CMK (cell line): ENCODE measurements at places on chromosomes 5 and 9.

GRCh38 chr9:122383992-122384461, 13.2 kb downstream of the PTGS1 start:
- DNase-seq, result no peak

GRCh38 chr5:73215891-73216610, 43.1 kb downstream of the TMEM174 start:
- no peak for DNase-seq

GRCh38 chr5:171528865-171529614, 109.6 kb downstream of the FGF18 start:
- no peak for DNase-seq

DNA sequence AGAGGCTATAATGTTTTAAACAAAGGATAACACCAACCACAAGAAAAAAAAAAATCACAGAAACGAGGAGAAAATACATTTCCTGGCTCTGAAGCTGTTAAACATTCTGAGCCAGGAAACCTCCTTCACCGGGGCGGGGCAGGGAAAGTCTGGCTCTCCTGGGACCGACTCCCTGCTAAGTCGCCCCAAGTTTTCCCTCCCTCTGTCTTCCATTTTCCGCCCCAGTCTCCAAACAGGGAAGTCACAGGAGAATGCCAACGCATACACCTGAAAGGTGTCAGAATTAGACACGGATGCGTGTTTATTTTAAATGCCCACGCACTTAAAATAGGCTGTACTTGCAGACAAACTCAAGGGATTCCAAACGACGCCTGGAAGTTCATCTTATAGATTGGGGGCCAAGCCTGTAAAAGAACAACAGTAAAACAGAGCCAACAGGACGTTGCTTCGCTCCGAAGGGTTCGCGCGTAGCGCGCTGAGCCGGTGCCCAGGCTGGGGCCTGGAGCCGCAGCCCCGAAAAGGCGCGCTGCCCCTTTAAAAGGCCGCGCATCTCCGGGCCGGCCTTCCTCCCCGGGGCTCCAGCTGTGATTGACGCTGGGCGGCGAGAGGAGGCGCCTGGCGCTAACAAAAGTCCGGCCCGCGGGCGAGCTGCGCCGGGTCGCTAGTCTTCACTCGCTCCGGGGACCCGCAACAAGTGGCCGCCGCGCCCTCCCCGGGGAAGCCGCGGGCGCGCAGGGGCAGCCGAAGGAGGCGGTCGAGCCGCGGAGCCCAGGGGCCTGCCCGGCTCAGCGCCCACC, at the start of gene FBXL7:
Gene FBXL7 (plus strand): TSS at position 653 of the 797 bp plus-strand sequence.
- no peak for DNase-seq

DNA sequence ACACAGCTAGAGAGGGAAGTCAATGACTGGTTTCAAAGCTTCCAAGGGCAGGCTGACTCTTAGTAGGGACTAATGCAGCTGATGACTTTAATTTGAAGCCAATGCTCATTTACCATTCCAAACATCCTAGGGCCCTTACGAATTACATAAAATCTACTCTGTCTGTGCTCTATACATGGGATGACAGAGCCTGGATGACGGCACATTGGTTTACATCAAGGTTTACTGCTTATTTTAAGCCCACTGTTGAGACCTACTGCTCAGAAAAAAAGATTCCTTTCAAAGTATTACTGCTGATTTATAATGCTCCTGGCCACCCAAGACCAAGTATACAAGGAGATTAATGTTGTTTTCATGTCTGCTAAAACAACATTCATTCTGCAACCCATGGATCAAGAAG, 74.1 kb downstream of the DAP start:
- no peak for DNase-seq

DNA sequence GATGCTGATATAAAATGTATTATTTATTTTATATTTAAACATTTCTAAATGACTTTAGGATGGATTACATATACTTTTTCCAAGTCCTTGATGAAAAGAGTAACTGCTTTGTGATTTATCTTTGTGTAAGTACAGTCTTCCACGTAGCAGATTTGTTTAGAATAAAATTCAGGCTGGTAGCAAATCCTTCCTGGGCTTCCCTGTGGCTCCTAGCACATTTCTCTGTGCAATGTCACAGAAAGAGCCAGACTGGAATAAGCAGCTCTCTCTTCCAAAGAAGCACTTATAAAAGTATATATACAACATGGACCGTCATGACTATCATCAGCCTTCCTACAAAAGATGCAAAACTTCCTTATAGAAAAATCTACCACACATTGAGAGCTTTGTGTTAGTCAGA, 388.6 kb downstream of the ACTL7B start:
- no peak for DNase-seq

DNA sequence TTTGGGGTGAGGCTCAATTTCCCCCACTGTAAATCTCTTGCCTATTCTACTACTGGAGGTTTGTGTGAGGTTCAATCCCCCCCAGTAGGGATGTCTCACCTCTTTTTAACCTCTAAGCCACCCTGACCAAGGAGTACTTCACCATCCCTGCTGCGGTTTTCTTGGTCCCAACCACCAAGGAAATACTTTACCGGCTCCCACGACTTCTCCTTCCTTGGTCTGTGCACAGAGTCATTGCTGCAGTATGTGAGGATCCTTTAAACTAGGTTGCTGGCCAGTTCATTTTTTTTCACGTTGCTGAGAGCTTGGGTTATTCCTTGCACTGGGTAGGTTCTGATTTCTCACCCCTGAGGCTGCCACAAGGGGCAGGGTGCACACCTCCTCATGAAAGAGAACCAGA, 22.5 kb upstream of the HMGCS1 start:
- no peak for DNase-seq

DNA sequence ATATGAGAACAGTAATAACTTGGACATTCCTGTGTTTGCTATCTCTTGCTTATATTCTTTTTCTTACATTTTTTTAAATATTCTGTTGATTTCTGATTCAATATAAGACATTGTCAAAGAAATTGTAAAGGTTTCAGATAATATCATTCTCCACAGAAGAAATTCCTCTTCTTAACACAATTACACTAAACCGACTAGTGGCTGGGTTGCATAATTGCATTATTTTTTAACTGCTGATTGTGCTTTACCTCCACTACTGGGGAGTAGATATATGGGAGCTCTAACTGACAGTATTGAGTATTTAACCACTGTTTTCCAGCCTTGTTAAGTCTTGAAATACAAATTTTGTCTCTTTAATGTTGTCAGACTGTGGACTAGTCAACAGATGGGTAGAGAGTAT, 723.8 kb upstream of the EDIL3 start:
- DNase-seq, result no peak

GRCh38 chr5:118918232-118918631, 70.1 kb downstream of the DTWD2 start:
- DNase-seq, result no peak

GRCh38 chr9:83940590-83941303, 19.5 kb upstream of the KIF27 start:
- DNase-seq, result no peak

GRCh38 chr9:16272776-16273175, 597.7 kb downstream of the BNC2 start:
- DNase-seq, result no peak

DNA sequence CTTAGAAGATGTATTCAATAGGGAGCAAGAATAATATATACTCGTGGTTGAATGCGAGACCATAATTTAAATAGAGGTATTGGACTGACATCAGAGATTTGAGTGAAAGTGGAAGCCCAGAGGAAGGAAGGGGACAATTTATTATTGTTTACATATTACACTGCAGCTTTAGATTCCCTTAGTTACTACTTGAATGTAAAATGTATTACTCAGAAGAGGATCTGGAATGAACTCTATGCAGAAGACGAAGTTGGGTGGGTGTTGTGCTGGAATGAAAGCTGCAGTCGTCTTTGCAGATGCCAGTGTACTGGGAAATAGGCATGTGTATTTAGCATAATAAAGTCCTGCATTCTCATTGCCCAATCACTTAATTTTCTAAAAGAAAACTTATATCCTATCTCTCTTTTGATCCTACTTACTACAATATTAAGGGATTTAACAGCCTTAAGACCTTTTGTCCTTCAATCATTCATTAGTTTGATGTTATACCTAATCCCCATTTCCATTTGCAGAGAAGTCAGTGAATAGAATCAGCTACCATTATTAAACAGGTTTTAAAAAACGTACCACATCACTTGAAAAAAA, 570.7 kb upstream of the WWC1 start:
- DNase-seq, result no peak

DNA sequence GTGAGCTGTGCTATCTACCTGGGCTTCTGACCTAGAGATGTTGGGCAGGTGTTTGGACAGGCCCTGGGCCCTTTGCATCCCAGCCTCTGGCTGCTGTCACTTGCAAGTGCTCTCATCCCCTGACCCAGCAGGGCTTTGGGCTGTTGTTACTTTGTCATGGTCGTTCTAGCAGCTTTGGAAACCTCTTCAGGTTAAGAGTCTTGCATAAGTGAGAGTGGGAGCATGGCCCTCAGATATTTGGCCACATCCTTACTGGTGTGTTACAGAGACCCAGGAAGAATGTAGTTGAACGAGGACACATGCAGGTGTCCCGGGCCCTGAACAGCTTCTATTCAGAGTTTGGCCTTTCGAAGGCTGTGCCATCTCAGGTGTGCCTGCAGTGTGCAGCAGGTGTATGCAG, 4.5 kb downstream of the TENT4A start:
- DNase-seq, result no peak

GRCh38 chr5:923281-923873, 30.7 kb downstream of the TRIP13 start:
- DNase-seq, result peak; percentile 64

GRCh38 chr5:62142351-62142750, 163.7 kb upstream of the KIF2A start:
- no peak for DNase-seq

DNA sequence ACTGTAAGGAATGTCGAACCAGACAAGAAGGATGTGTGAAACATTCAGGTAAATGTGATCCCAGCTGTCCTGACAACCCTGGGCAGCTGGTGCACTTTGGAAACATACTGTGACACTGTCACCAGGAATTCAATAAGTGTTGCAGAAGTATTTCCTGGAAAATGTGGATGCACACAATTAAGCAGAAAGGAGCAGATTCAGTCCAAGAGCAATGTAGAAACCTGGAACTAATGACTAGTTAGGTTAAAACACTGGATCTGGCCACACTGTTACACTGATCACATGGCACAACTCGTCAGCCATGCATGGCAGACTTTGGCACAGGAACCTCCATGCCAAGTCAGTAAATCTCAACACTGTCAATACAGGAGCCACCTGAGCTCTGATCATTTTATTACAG, 109.0 kb downstream of the FAM174A start:
- DNase-seq, result no peak

- DNase-seq, result no peak
These were observed 45.7 kb downstream of the LRSAM1 start for GRCh38 chr9:127496974-127497373.

GRCh38 chr5:145479857-145480256, 355.3 kb downstream of the PRELID2 start:
- no peak for DNase-seq

- DNase-seq, result no peak
These were observed 791.2 kb downstream of the MAT2B start for GRCh38 chr5:164296603-164297080.
